Stomach (tissue), 19 donors: ENCODE measurements at places on chromosomes 6 and 20. TPM values are rescaled to one million over a fixed set of nuclear protein-coding genes. Genes with fewer than 3 reads are reported as not detected.

Gene TPX2
- 3.3 TPM for polyA plus RNA-seq

GRCh38 chr6:144746902-144747469 lies 461.9 kb downstream of the UTRN start:
- DNase-seq: no peak

DNA sequence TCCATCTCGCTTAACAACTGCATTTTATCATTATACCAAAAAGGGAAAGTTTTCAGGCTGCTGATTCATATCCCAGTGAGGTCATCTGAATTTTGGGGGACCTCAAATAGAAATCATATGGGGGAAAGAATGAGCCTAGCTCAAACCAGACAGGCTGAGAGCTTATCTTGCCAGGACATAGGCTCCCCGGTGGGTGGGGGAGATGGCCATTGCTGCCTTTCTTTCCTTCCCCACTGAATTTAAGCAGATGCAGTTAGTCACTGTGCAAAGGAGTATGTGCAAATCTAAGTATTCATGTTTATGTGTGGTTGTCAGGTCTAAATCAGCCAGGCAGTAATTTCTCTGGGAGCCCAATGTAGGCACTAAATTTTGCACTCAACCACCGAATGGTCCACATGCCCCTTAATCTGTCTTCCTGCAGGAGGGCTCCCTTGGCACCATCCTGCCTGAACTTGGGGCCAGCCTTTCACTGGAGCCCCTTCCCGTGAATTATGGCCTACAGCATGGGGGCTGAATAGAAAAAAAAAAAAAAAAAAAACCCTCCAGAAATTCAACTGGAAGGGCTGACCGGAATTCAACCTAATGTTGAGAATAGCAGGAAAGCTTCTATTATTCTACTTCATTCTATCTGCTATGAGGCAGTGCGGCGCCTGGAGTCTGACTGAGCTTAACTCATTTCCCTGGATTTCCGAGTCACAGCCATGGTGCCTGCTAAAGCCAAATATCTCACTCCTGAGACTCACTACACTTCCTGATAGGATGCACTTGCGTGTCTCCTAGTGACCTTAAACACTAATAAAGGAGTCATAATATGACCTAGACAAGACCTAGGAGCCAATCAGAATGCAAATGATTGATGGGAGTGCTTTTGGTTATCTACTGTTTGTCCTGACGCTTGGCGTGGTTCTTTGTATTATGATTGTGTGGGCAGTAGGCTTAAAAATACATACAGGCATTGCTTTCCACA lies 161.5 kb upstream of the HEY2 start:
- DNase-seq: no peak

Gene POU5F1
- 6.5 TPM for polyA plus RNA-seq

- DNase-seq: peak; percentile 63
Observed at GRCh38 chr6:165847407-165848085, 184.5 kb upstream of the PDE10A start.

- DNase-seq: no peak
Observed at GRCh38 chr6:159066483-159066882, 21.7 kb upstream of the TAGAP start.

Gene SAMD5
- polyA plus RNA-seq: 3.7 TPM

GRCh38 chr6:46338131-46338530 lies 153.1 kb downstream of the RCAN2 start:
- no peak for DNase-seq

- DNase-seq: no peak
Observed at GRCh38 chr6:35503534-35503933, 6.7 kb upstream of the TEAD3 start.

Gene SRSF3
- 130 TPM for polyA plus RNA-seq

DNA sequence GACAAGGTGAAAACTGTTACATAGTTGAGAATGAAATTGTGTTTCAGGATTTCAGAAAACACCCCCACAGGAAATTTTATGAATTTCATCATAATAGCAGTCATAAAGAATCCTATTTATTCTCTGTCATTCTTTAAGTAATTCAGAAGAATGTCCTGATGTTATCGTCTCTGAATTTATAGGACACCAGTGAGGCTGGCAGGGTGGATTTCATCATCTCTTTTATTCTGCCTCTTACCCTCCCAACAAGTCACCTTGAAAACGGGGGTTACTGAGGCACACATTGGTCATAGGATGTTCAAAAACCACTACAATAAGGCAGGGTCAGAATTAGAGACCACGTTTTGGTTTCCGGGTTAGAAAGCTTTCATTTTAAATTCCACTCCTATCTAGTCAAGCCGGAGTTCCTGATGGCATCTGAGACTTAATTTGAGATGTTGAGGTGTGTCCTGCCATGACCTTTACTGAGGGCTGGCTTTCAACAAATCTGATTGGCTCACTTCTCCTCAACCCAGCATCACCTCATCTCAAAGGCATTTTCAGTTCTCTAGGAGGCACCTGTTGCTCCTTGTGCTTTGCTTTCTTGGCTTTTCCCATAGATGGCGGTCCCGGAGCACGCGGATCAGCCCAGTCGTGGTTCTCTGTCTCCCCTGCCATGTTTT lies 230.6 kb upstream of the SUPT3H start:
- DNase-seq: no peak

- DNase-seq: peak; percentile 37
Observed at GRCh38 chr6:79384845-79385244, 150.4 kb upstream of the HMGN3 start.

- DNase-seq: no peak
Observed at GRCh38 chr6:98636941-98637340, 197.4 kb upstream of the POU3F2 start.

DNA sequence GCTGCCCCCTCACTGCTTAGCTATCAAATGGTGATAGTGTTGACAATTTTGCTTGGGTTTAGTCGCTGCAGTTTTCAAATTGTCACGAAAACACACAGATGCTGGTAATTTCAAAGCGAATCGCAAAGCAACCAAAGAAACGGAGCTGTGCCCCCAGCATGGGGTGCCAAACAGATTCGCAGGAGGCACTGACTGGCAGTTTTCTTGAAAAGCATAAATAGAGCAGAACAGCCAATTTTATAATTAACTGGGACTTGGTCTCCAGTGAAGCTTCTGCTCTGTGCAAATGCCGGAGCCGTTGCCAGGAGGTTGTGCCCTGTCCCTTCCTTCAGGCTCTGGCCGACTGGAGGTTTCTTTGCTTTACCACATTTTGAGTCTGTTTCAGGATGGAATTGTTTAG lies 18.8 kb downstream of the ARHGAP40 start:
- no peak for DNase-seq

Gene TGM3
- polyA plus RNA-seq: 0.62 TPM

- peak; percentile 17 for DNase-seq
Observed at GRCh38 chr6:158457616-158458278, 102.1 kb upstream of the TMEM181 start.

Gene RCAN2
- polyA plus RNA-seq: 42.0 TPM

GRCh38 chr20:47847884-47848485 lies 62.7 kb upstream of the SULF2 start:
- DNase-seq: peak; percentile 46

DNA sequence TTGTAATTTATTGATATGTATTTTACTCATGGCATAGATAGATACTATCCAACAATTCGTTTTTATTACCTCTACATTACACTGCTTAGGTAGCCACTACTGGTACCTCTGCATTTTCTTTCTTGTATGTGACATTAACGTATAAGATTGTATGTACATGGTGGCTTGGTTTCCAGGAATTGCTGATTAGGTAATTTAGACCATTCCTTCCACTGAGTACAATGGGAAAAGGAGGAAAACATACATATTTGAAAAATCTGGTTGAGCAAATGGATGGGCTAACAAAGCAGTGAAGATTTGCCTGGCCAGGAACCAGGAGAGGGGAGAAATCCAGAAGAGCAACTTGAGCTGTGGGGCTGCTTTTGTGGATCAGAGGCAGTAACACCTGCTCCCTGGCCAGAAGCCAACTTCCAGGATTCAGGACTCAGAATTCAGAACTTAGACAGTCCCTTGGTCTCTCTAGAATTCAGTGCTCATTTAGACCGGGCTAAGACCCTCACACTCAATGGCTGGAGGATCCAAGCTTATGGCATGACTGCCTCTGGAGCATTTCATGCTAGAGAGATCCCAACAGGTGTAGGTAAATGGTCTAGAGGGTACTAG lies 17.9 kb upstream of the MICB start:
- no peak for DNase-seq

- DNase-seq: peak; percentile 45
Observed at GRCh38 chr20:49657118-49657901, 56.4 kb downstream of the B4GALT5 start.

- DNase-seq: no peak
Observed at GRCh38 chr6:17988422-17988944, 1.0 kb upstream of the KIF13A start.

Gene CAP2
- 0.61 TPM for polyA plus RNA-seq

GRCh38 chr20:26214991-26215390 lies 518.3 kb upstream of the ZNF337 start:
- DNase-seq: no peak

DNA sequence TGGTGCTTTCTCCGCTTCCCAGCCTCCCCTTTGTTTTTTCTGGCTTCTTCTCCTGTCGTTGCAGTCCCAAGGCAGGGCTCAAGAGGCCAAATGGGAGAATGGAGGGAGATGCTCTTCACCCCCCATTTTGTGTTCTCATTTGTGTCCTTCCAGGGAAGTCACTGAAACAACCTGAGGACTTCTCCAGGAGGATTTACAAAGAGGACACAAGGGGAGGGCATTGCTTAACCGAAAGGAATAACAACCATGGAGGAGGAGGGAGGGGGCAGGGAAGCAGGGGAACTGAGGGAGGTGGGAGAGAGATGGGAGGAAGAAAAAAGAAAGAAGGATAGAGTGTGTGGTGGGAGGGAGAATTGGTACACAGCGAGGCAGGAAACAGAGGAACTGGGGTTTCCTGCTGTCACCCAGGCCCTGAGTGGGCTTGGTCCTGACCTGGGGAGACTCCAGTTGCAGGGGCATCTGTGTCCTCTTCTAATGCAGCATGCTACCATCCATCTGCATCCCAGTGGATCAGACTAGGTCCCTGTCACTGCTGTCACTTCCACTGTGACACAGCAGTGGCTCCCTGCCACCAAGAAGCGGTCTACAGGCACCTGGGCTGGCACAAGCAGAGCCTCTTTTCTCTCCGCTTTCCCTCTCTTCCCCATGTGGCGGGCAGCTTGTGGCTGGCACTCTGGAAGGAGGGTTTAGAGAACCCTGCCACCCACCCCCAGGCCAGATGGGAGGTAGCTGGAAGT lies 17.1 kb upstream of the MLN start:
- DNase-seq: no peak
